ENCODE measurements at places on chromosomes 3 and 15.

DNA sequence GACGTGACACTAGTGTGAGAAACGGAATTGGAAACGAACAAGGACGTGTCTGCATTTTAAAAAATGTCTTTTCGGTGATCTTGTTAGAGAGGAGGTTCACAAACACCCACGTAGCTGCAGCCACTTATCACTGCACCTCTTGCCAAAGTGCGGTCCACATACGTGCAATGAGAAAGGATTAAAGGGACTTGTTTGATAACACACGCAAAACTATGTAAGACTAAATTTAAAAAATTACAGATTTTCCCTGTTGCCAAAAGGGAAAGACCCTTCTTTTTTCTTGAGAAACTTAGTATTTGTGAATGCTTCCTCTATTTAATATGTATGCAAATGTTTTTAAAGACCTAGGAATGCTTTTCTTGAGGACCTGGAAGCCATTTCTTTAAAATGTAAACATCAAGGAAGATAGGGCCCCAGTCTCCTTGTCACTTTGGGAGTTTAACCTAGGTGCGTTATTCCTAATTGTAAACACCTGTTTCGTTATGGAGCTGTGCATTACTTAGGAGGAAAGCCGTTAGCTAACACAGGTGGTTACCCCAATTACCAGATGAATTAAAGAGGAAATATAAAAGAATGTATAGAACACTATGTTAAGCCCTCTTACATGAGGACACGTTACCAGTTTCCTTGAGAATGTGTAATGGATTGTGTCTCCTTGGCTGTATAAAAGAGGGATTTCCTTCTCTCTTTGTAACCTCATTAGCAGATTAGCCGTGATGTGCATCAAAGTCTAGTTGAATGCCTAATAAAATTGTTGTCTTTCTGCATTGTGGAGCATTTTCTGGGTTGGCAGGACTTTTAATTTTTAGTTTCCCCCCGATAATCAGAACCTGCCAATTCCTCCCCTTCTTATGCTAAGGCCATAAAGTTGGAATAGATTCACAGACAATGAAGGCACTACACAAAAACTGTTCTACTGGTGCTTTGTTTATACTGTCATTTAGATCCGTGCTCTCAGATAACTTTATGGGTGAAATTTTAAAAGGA lies 1.0 kb downstream of the LEKR1 start:
- H3K4me3 ChIP-seq: peak overlapping the region; percentile 85
- H3K27me3 ChIP-seq: peaks cover 36% of the 10 kb centered on the region
- peaks cover 9% of the 10 kb centered on the region for H3K4me1 ChIP-seq
- DNase-seq: no peak

DNA sequence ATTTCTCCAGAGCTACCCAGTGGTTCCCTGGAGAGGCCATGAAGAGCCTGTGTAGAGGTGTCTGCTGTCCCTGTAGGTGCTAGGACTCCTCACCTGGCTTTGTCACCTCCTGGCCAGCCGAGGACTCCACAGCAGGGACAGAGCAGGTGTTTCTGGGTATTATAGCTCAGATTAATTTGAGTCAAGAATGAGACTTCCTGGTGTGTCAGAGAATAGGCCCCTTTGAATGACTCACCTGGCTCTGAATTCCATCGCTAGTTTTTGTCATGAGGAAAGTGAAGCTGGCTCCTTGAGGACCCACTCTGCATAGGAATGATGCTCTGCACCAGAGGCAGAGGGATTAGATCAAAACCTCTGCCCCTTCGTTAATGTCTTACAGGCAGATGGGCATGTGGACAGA lies 167.5 kb upstream of the TOPAZ1 start:
- no peaks in the 10 kb centered on the region for H3K27me3 ChIP-seq
- H3K36me3 ChIP-seq: no peaks in the 10 kb centered on the region
- peaks cover 12% of the 10 kb centered on the region for H3K4me1 ChIP-seq
- no peak overlapping the region for H3K4me3 ChIP-seq
- H3K27ac ChIP-seq: no peak overlapping the region

- no peaks in the 10 kb centered on the region for H3K27me3 ChIP-seq
- no peak for DNase-seq
- no peak overlapping the region for H3K4me3 ChIP-seq
- H3K36me3 ChIP-seq: no peaks in the 10 kb centered on the region
Observed at GRCh38 chr3:97841304-97841703, 19.5 kb downstream of the CRYBG3 start.

DNA sequence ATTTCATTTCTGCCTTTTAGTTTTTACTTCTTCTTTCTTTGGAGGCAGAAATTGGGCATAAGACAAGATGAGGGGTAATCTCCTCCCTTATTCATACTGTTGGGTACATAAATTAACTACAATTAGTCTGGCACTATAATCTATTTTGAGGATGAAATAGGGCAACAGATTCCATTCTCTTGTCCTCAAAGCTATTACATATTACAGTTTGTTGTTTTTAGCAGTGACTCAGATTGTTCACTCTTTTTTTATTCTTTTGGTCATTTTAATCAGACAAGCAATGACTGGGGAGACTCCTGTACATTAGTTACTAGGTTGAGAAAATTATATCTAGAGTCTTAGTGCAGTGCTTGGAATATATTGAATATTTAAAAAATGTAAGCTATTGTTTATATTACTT lies 556.0 kb downstream of the OTOL1 start:
- H3K4me3 ChIP-seq: no peak overlapping the region
- H3K27ac ChIP-seq: no peak overlapping the region
- no peak for DNase-seq
- no peaks in the 10 kb centered on the region for H3K4me1 ChIP-seq

DNA sequence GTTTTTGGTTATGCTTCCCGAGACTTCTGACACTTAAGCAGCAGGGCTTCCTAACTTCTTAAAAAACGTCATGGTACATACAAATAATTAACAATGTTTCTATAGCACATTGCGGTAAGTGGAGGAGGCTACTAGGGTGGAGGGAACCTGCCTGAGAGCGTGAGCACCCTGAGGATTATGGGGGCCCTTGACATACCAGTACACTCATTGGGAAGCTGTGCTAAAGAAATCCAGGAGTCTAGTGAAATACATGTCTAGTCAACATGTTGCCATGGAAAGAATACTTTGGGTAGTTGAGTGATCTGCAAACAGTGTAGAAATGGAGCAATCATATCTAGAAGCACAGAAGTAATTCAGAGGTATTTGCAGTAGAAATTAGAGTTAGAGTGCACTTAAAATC lies 39.2 kb upstream of the MAPKBP1 start:
- H3K27ac ChIP-seq: no peak overlapping the region
- DNase-seq: no peak
- no peaks in the 10 kb centered on the region for H3K4me1 ChIP-seq
- H3K4me3 ChIP-seq: no peak overlapping the region
- H3K36me3 ChIP-seq: peaks cover 5% of the 10 kb centered on the region
- H3K27me3 ChIP-seq: no peaks in the 10 kb centered on the region

DNA sequence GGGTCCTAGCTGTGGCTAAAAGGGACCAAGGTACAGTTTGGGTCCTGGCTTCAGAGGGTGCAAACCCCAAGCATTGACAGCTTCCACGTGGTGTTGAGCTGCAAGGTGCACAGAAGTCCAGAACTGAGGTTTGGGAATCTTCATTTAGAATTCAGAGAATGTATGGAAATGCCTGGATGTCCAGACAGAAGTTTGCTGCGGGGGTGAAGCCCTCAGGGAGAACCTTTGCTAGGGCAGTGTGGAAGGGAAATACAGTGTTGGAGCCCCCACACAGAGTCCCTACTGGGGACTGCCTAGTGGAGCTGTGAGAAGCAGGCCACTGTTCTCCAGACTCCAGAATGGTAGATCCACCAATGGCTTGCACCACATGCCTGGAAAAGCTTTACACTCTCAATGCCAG lies 17.9 kb downstream of the RNF13 start:
- no peak overlapping the region for H3K4me3 ChIP-seq
- DNase-seq: no peak
- peaks cover 3% of the 10 kb centered on the region for H3K4me1 ChIP-seq
- H3K27me3 ChIP-seq: no peaks in the 10 kb centered on the region
- H3K27ac ChIP-seq: no peak overlapping the region

GRCh38 chr3:54123003-54123775 lies 837 bp downstream of the CACNA2D3 start:
- H3K27me3 ChIP-seq: peaks cover 33% of the 10 kb centered on the region
- no peaks in the 10 kb centered on the region for H3K36me3 ChIP-seq
- H3K4me1 ChIP-seq: no peaks in the 10 kb centered on the region

GRCh38 chr15:81686021-81686420 lies 312.0 kb upstream of the TMC3 start:
- H3K27me3 ChIP-seq: no peaks in the 10 kb centered on the region
- no peaks in the 10 kb centered on the region for H3K4me1 ChIP-seq
- H3K27ac ChIP-seq: no peak overlapping the region
- no peak overlapping the region for H3K4me3 ChIP-seq

DNA sequence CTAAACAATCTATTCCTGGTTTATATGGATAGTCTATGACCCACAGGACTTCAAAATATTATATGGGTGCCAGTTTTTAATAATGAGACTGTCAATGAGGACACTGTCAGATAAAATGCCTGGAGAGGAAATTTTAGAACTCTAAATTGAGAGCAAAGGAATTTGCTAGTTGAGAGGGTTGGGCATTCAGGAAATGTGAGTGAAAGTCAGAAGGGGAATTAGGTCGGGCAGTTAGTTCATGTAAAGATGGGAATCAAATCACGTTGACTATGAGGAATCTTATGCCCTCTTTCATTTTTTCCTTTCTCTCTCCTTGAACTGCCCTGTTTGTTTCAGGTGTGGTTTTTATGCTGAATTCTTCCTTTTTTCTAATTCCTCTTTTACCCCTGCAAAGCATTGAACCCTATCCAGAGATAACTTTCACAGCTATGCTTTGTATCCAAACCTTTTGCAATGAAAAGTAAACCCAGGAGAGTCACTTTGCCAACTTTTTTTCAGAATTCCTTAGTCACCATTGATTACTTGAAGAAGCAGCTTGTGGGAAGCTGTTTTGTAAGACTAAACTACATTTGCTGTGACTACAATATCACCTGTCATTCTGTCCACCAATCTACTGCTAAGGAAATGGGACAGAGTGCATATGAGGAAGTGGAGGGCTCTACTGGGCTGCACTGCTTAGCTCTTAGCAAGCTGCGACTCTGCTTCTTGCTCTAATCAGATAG lies 27.8 kb downstream of the CHP1 start:
- peaks cover 8% of the 10 kb centered on the region for H3K36me3 ChIP-seq
- no peak for DNase-seq
- H3K27me3 ChIP-seq: no peaks in the 10 kb centered on the region
- no peak overlapping the region for H3K4me3 ChIP-seq
- no peak overlapping the region for H3K27ac ChIP-seq
- H3K4me1 ChIP-seq: peaks cover 3% of the 10 kb centered on the region

DNA sequence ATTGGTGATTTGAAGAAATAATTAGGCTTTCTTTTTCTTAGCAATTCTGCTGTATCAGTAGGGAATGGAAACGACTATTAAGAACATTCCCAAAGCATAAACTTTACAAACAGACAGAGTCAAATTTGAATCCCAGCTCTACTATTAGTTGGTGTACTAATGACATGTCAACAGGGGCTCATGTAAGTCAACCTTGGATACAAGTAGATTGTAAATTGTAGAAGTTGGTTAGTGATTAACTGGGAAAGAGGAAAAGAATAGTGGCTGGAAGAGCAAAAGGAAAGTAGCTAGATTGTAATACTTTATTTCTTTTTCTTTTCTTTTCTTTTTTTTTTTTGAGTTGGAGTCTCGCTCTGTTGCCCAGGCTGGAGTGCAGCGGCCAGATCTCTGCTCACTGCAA lies 38.6 kb upstream of the DPPA4 start:
- peaks cover 8% of the 10 kb centered on the region for H3K36me3 ChIP-seq
- no peak overlapping the region for H3K27ac ChIP-seq
- no peak for DNase-seq
- no peaks in the 10 kb centered on the region for H3K27me3 ChIP-seq

DNA sequence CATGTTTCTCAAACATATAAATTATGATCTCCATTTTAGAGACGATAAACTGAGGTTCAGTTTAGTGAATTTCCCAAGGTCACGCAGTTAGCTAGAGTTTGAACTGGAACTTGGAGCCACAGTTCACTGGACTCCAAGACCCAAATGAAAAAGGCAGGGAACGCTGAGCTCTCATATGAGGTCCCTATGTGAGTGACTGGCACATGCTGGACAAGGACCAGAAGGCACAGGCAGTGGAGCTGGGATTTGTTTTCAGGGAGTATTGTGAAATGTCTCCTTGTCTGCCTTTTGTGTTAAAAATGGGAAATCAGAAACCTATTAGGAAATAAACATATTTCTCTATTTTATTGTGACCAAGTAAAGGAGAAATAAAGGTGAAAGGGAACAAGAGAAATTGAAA lies 63.5 kb downstream of the MESD start:
- H3K27ac ChIP-seq: no peak overlapping the region
- no peaks in the 10 kb centered on the region for H3K4me1 ChIP-seq
- H3K4me3 ChIP-seq: no peak overlapping the region
- no peaks in the 10 kb centered on the region for H3K27me3 ChIP-seq
- no peaks in the 10 kb centered on the region for H3K36me3 ChIP-seq
- no peak for DNase-seq

DNA sequence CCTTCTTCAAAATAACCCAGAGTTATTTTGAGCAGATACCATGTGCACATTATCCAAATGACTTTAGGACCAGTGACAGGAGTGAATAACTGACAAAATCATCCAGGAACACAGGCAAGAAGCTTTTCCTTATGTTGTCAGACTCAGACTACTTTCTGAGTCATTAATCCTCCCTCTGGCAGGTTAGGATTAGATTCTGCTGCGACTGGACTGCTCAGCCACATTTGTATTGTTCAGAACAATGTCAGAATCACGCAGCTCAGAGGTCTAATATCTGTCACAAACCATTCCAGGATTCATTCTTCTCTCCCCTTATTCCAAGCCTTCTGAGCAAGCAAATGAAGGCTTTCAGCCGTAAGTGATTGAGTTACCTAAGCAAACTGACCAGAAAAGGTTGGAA lies 34.8 kb upstream of the FAM174B start:
- H3K27ac ChIP-seq: no peak overlapping the region
- DNase-seq: no peak
- H3K4me1 ChIP-seq: no peaks in the 10 kb centered on the region
- peaks cover 25% of the 10 kb centered on the region for H3K36me3 ChIP-seq

All from H9 (cell line).